ENCODE measurements at places on chromosomes 2 and 18.

GRCh38 chr2:137333386-137334165 is 568.2 kb downstream of the THSD7B start:
- no peak for DNase-seq

DNA sequence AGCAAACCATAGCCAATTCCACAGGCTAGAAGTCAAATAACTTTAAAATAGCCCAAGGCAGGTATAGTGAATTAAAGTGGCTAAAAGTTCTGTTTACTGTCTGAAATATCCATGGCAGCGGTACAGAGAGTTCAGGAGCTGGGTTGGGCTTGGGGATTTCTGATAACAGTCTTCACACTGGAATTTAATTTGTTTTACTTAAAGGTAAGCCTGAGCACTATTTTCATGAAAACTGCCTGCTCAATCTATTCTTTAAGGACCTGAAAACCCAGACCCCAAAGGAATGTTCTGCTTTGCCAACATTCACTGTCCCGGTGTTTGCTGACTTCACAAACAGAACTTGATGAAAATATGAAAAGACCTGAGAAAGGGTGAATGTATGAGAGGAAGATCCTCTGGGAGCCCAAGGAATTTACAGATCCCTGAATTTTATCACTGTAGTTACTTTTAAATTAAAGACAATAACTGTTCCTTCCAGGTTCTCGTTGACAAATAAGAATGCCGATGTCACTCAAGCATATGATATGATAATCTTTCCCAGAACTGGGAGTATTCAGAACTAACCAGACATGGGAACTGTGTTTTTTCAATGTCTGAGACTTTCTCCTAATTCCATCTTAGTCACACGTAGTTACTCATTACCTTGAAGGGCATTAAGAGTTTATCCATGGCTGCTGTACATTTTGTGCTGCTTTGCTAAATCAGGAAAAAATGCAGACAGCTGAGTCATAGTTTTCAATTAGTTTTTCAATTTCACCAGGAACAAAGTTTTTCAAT is 28.3 kb upstream of the ITGB6 start:
- DNase-seq, result no peak

GRCh38 chr2:36404754-36405153 is 49.2 kb downstream of the CRIM1 start:
- no peak for DNase-seq

- no peak for DNase-seq
These were observed 189.9 kb downstream of the CMPK2 start for GRCh38 chr2:6675791-6676190.

- no peak for DNase-seq
These were observed 220.8 kb upstream of the HDAC4 start for GRCh38 chr2:239621611-239622010.

DNA sequence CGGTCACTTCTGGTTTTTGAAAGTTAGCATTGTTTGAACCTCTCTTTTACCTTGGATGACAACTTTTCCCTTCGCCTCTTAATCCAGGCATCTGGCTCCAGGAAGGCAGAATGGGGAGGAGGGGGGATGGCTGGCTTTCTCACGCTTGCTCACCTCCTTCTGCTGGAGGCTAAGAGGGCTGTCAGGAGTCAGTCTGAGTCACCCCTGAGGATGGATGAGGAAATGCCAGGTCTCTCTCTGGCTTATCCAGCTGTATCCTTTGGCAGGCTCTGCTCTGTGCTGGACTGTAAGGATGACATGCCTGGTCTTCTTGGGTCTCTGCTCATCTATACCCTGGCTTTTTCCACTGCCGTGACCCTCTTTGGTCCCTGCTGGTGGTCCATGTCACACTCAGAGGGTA is 142.9 kb upstream of the GYPC start:
- no peak for DNase-seq

DNA sequence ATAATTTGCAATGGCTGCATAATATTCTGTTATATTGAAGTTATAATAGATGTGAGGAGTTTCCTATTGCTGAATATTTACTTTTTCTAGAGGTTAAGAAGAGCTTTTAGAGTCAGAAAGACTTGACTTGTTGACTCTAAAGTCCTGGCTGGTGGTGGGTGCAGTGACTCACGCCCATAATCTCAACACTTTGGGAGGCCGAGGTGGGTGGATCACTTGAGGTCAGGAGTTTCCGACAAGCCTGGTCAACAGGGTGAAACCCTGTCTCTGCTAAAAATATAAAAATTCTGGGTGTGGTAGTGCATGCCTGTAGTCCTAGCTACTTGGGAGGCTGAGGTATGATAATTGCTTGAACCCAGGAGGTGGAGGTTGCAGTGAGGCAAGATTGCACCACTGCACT is 33.9 kb upstream of the ATIC start:
- no peak for DNase-seq

DNA sequence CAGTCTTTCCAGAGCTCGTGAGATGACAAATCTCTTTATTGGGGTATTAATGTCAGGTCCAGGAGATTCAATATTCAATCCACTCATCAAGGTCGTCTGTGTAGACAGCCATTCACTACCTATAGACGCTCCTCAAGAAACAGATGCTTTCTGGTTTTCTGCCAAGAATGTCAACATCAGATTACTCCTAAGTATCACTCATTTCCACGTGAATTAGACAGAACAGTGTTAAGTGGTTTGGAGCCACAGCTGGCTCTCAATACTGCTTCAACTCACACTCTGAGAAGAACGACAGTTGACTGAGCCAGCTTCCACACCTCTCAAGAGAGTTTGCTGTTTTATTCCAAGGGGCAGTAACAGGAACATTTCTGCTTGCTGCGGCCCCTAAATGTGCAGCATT is 113.5 kb upstream of the NEDD4L start:
- no peak for DNase-seq

DNA sequence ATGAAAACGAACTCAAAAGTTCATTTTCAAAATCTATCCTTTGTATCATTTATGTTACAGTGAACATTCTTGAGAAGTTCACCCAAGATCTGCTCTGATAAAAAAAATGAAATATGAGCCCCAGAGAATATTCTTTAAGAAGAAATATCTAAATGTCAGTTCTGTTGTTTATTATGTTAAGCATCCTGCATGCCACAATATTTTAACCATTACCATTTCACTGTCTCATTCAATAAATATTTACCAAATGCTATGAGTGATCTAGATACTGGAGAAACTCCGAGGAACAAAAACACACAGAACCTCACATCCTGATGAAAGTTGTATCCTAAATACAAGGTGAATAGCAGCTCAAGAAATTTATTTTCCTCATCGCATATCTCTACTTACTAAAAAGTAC is 170.2 kb downstream of the ZNF385B start:
- no peak for DNase-seq

DNA sequence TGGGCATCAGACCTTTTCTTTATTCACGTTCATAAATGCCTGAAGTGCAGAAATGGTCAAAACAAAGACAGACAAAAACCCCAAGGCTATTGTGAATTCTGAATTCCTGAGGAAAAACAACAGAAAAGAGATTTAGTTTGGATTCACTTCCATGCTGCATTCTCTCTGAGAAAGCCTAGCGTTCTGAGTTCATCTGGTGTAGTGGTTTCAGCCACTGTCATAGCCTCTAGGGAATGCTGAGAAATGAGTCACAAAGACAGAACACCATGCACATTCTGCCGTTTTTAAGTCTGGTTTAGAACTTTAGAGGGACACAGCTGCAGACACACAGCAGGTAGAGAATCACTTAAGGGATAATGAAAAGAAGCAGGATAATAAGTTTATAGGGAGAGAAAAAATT is 93.8 kb downstream of the LRP1B start:
- no peak for DNase-seq

Data from effector memory CD4-positive, alpha-beta T cell (primary cell).